ENCODE measurements at places on chromosomes 16 and 17.

- DNase-seq: no peak
Measured at GRCh38 chr17:48575673-48576478, 2.3 kb downstream of the HOXB4 start.

- no peak for DNase-seq
Measured at GRCh38 chr16:55248494-55248893, 75.5 kb upstream of the IRX6 start.

DNA sequence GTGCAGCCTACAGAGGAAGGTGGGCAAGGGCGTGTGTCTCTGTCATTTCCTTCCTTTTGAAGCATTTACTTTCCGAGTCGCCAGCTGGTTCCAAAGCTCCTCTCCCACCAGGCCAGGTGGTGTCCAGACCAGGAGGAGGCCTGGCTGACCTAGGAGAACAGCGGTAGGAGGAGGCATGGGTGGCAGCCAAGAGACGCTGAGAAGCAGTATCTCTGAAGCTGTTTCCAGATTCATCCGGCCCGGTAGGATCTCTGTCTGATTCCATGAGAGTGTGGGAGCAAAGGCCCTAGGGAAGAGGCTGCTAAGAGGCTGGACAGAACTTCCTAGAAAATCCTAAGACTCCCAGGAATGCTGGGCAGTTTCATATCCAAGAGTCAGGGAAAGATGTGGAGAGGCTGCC lies 20.3 kb downstream of the MEOX1 start:
- no peak for DNase-seq

- DNase-seq: no peak
Measured at GRCh38 chr17:72677714-72678390, 414.6 kb downstream of the SLC39A11 start.

DNA sequence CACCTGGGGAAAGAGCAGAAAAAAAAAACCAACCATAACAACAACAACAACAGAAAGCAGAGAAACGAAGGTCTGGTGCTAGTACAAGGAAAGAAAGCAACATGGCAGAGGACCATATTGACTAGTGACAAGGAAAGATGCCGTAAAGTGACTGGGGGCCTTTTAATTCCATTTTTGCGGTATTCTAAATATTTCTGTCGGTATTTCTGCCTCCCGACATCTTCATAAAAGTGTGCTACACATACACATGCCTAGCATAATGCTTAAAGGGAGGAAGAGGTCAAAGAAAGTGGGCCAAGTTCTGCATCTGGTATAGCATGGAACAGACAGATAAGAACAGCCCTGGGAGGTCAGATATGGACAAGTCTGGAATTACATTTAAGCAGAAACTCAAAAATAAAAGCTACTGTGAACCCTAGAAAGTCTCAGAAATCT lies 19.5 kb upstream of the RNF43 start:
- no peak for DNase-seq

DNA sequence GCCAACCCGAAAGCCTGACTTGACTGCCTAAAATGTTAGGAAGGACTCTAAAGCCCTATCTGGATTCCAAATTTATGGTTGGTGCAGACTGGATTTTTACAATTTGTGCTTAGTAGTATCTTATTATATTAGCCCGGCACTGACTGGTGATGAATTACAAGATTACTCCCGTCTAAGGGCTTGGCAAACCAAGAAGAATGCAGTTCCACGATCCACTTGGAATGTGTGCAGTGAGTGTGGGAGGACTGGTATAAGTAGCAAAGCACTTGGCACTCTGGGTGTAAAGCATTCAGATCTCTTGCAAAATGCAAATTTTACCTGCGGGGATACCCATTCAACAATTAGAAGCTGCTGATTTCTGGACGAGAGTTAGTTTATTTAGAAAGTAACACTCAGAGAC lies 539.4 kb downstream of the MAF start:
- no peak for DNase-seq

- no peak for DNase-seq
Measured at GRCh38 chr17:11105141-11105540, 135.9 kb upstream of the SHISA6 start.

DNA sequence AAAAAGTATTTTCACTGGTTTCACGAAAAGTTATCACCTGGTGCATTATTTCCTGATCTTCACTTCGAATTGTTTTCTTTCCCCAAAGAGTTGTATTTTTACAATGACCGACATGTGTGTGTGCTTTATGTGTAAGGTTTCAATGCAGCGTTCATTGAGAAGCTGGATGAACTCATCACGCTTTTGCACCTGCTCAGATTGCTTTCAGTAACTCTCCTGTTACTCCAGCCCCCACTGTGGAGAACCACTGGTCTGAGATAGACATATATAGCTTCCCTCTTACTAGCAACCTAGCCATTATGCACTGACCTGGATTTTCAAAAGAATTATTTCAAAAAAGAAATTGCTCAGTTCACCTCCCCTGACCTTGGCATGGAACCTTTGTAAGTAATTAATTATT lies 178.3 kb upstream of the CHMP6 start:
- no peak for DNase-seq

- no peak for DNase-seq
Measured at GRCh38 chr17:30573603-30574175, 96.5 kb downstream of the GOSR1 start.

DNA sequence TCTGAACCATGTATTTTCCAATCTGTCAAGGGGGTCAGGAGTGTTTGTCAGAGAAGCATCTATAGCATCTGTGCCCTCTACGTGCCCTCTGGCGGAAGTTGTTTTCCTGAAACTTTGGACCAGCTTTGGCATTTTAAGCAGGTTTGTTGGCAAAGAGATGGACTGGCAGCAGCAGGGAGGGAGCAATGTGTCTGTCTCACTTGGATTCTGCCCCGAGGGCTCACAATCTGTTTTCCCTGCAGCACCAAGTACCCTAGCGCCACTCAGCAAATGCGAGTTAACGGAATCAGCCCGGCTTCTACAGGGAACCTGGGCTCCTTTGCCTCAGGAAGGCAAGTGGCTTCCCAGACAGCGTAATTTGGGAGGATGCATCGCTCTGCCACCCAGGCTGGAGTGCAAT lies 17.4 kb downstream of the DUSP14 start:
- no peak for DNase-seq

- DNase-seq: no peak
Measured at GRCh38 chr17:6994666-6995256, 1.1 kb upstream of the ALOX12 start.

DNA sequence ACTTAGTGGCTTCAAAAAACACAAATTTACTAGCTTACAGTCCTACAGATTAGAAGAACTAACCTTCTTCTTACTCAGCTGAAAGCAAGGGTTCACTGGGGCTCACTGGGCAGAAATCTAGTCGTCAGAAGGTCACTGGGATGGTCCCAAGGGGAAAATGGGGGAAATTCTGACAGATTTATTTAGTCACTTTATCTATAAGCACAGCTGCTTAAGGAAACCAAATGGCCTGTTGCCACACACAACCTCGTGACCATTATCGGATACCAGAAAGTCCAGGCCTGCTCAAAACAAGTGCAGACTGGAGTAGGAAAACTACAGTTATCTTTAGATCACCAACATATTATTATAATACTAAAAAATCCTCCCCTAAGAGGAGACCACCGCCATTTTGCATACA lies 374.6 kb upstream of the ASIC2 start:
- DNase-seq: no peak

- DNase-seq: no peak
Measured at GRCh38 chr17:57293077-57293476, 36.8 kb downstream of the MSI2 start.

- peak; percentile 79 for DNase-seq
Measured at GRCh38 chr17:5706577-5707210, 122.4 kb upstream of the NLRP1 start.

- DNase-seq: no peak
Measured at GRCh38 chr17:55037828-55038227, 69.3 kb downstream of the STXBP4 start.

- no peak for DNase-seq
Measured at GRCh38 chr17:28282596-28282995, 36.4 kb upstream of the TMEM97 start.

GRCh38 chr16:2473999-2474876 lies 689 bp upstream of the TBC1D24 start:
- DNase-seq: peak; percentile 45

DNA sequence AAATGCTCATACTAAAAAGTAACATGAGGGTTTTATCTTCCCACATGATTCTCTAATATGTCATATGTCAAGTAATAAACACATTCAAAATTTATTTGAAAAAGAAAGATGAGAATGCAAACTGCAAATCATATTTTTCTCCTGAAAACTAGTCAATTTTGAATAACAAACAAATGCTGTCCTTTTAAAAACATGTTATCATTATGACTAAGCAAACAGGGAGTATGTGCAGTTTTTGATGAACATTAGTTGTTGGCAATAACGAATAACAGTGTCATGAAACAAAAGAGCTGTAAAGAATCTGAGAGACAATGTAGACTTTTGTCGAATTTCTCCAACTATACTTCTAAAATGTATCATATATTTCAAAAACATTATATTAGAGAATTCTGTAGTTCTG lies 34.8 kb downstream of the RPGRIP1L start:
- no peak for DNase-seq

GRCh38 chr17:4600563-4600962 lies 16.2 kb downstream of the SMTNL2 start:
- no peak for DNase-seq

GRCh38 chr17:67090341-67090740 lies 46.0 kb downstream of the CACNG1 start:
- DNase-seq: no peak

Measured in endothelial cell (in vitro differentiated cells).